ENCODE measurements at places on chromosomes 2 and 18. TPM values are rescaled to one million over a fixed set of nuclear protein-coding genes. Genes with fewer than 3 reads are reported as not detected.

DNA sequence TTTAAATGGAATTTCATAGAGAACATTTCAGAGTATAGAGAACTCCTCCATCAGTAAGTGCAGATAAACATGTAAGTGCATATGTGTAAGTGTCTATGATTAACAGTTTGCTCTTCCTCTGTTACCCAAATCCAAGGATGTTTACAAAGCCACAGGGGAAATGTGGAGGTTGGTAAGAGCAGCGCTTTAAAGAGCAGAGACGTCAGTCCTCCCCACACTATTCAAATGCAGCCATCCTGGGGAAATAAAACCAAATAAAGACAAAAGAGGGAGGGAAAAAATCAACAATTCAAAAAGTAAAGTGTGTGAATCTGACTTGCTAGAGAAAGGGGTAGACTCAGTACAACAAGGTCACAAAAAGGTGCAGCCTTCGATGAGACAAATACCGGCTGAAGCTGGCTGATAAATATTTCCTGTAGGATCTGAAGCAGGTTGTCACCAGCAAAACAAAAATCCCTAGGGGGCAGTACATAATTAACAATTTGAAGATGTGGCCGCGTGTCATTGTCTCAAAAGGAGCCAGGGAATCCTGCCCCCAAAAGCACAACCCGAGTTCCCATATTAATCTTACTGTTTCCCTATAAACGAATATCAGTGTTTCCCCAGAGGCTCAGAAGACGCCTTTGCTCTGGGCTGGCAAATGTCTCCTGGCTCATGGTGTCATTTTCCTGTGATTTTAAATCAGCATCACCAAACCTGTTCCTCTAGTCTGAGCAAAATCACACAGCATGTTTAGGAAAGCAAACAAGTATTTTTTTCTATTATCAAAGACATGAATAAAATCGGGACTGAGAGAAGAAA lies 216.5 kb downstream of the CDCA7 start:
- DNase-seq: no peak

ARHGAP25 gene
- total RNA-seq: 142 TPM

GRCh38 chr18:79965119-79965902 lies 868 bp downstream of the HSBP1L1 start:
- peak; percentile 43 for DNase-seq

DNA sequence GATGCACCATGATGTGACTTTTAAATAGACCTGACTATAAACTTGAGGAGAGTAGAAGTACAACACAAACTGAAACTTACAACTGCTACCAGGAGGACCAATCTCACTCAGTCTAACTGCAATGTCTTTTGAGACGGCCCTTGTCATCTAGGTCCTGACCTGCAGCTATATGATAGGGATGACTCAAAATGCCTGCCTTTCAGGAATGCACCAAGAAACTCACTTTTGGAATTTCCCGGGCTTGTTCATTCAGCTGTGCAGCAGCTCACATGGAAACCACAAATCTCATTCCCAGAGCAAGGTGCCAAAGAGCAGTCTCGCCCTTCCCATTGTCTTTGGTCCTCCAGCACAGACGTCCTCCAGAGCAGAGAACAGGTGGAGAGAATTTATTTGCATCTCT lies 113.7 kb downstream of the SPOPL start:
- no peak for DNase-seq

SCN9A gene
- total RNA-seq: 0.57 TPM

POTEC gene
- total RNA-seq: not detected

VSNL1 gene
- total RNA-seq: not detected

GRCh38 chr2:74079522-74080341 lies 68.0 kb downstream of the BOLA3 start:
- DNase-seq: no peak

GRCh38 chr18:45109271-45109670 lies 428.6 kb downstream of the SETBP1 start:
- DNase-seq: no peak

DNA sequence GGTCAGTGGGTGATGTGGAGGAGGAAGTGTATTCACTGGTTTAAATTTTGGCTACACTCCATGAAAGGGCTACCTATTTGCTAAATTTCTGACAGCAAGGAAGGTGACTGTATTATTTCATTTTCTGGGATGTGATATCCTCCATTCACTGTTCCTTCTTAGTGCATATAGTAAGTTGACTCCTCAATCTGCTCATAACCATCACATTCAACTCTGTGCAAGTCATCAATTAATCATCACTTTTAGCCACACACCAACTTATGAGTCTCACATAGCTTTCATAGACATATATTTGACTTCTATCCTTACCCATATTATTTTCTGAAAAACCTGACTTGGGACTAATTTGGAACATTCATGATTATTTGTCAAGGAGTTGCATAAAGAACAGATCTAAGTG lies 16.9 kb downstream of the KLHL41 start:
- no peak for DNase-seq

NEU2 gene
- not detected for total RNA-seq

DNA sequence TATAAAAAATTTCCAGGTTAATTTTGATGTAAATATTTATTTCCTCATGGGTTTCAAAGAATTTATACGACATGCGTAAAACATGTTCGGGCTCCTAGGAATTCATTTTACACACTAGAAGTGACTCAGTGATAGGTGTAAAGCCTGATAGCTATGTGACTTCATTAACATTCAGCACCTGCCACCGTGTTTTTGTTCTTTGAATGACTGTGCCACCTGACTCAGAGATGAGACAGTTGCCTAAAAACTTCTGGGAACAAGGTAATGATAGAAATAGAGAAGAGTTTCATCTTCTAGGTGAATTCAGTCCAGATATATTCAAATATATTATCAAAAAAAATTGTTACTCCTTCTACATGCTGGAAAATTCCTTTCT lies 10.0 kb downstream of the IL1R2 start:
- DNase-seq: no peak

DNA sequence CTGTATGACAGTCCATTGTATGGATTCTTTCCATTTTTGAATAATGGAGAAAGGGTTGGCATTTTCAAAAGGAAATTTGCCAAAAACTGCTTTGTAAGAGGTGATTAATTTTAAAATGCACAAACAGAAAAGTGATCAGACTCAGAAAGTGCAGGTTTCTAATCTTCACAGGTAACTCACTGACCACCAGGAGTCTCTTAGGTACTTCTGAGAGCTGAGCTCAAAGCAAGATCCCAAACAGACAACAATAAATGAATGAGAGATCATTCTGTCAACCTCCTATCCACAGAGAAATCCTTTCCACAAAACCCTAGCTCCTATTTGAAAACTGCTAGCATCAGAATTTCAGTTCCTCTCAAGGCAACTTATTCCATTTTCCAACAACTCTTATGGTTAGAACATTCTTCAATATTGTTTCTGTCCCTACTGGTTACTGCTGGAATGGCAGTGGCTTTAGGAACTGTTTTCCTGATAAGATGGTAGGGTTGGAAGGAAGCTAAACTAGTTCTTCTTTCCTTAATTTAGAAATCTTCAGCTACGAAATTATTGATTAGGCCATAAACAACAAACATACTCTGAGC lies 20.6 kb upstream of the HAAO start:
- no peak for DNase-seq

SLC40A1 gene
- 12.9 TPM for total RNA-seq
